ENCODE measurements at places on chromosomes 3 and 15.

DNA sequence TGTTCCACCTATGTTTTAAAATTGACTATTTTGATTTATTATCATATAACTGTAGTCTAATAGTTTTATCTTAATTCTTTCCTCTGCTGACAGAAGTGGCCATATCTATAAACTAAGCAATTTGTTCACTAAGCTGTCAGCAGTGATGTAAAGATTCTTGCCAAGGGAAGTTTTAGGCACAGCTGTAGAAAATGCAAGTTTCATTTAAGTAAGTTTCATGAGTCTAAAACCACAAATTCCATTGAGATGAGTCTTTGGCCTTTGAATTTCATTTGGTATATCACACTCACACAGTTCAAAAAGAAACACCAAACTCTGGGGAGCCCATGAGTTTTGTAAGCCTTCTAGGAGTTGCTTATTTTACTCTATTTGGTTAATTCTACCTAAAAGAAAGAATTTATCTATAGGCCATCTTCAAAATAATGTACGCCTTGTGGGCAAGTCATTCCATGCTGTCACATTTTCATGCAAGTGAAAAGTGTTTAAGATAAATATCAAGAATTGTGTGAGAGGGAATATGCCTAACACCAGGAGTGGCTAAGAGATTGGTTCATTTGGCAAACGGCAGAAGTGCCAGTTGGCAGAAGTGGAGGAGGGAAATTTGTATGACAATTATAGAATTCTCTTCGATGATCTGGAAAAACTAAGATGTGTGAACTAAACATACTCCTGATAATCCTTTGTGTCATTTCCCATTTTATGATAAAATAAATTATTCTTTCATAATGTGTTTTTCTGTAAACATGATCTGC, 292.9 kb downstream of the ZIC4 start:
- no peak for DNase-seq

DNA sequence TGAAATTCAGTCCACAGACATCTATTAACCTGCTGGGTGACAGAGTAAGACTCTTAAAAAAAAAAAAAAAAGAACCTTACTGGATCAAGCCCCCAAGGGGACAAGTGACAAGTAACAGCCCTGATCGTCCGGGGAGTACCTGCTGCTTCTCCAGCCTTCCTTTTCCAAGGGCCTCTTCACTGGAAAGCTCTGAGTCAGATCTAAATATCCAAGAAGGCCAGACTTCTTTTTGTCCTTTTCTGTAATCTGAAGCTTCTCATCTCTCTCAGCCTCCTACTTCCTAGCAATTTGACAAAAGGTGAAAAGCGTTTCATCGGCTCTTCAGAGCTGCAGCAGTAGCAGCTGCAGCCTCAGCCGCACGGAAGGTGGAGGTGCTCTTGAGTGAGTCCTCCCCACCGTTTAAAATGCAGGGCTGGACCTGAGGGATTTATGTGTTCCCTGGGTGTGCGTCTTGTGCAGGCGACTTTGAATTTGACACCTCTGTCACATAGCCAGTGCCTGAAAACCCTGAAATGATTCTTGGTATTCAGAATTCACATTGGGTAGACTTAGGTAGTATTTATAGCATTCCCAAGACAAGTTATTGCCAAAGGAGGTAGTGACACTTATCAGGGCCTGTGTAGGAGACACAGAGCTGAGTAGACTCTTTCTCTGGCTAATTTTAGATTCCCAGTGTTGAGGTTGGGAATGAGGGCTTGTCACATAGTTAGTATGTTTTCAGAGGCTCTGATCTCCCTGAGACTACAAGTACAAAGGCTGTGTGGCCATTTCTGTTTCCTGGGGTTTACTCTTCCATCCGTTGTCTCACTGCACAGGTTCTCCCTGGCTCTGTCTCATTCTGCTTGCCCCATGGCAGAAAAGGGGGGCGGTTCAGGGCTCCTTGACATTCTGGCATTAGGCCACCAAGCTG, 291.2 kb upstream of the C2CD4B start:
- DNase-seq = no peak

DNA sequence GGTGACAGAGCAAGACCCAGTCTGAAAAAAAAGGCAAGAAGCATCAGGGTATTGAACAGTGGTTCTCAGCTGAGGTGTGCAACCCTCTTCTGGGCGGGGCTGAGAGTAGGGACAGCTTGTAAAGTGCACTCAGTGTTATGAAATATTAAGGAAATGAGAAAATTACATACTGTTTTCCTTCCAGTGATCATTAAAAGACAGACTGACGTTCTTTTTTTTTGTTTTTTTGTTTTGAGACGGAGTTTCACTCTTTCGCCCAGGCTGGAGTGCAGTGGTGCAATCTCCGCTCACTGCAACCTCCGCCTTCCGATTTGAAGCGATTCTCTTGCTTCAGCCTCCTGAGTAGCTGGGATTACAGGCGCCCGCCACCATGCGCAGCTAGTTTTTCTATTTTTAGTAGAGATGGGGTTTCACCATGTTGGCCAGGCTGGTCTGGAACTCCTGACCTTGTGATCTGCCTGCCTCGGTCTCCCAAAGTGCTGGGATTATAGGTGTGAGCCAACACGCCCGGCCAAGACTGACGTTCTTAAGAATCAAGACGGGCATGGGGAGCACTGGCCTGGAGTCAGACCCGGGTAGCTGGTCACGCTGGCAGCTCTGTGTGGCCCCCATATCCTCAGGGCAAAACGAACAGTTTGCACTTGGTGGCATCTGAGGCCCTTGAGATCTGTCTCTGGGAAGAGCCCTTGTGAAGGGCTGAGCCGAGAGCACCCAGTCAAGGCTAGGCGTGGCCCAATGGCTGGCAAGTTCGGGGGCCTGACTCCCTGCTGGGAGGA, 11.4 kb downstream of the MAN2A2 start:
- DNase-seq = no peak

GRCh38 chr3:143413372-143413771, 293.8 kb downstream of the CHST2 start:
- DNase-seq = no peak

DNA sequence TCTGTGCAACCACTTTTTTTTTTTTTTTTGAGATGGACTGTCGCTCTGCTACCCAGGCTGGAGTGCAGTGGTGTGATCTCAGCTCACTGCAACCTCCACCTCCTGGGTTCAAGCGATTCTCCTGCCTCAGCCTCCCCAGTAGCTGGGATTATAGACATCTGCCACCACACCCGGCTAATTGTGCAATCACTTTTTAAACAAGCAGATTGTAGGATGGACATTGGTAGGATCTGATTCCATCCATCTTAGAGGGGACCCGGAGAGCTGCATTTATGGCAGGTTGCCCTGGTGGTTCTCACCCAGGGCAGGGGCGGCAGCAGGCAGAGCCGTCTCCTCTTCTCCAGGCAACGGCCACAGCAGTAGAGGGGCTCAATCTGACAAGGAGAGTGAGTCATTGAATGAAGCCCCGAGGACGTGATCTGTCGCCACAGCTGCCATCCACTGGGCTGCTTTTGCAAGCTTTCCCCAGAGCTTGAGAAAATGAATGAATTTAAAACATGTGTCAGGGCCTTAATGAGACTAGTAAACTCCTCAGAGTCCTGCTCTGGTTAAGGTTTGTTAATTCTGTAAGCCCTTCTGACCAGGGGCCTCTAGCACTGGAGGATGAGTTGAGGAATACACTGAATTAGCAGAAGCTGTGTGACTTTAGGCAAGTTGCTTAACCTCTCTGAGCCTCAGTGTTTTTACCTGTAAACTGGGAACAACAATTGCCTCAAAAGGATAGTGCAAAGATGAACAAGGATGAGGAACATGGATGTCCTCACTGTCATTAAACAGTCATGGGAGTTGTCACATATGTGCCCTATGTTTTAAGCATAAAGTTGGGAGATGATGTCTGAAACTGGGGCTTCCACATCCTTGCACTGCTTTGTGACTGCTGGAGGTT, 129.1 kb downstream of the ASB7 start:
- no peak for DNase-seq

DNA sequence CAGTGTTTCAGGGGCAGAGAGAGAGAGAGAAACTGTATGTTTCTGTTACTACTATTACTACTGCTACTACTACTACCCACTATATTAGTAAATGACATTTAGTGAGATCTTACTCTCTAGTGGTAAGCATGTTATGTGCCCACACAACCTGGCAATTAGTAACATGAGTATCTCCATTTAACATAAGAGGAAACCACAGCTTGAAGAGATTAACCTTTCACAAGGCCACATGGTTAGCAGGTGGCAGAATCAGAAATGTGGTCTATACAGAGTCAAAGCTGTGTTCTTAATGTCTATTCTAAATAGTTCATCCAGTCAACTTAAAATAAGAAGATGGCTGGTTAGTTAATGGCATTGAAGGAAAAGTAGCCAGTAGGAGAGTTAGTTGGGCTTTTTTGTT, 961.6 kb downstream of the MCTP2 start:
- no peak for DNase-seq

DNA sequence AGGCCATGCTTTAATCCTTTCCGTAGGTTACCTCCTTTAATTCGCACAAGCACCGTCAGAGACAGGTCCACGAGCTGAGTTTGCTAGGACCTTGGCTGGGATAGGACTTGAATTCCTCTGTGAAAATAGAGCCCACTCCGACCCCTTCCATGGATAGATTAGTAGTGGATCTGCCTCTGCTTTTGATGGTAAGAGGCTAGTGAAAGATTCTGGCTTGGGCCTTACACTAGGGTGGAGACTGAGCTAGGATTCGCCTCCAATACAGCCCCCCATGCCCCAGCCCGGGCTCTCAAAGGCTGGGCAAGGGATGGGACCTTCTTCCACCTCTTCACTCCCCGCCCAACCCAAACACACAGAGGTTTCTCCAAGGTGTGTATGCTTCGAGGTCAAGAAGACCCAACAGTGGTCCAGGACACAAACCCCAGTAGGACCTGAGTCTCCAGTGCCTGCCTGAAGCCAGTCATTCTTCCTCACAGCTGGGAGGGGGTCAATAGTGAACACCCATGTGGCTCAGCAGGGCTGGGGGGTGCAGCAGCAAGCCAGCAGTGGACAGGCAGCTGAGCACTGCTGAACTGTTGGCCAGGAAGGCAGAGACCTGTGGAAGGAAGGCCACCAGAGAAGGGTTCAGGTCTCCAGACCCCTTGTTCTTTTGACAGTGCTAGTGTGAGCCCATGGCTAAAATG, 75.7 kb downstream of the SPSB4 start:
- no peak for DNase-seq

DNA sequence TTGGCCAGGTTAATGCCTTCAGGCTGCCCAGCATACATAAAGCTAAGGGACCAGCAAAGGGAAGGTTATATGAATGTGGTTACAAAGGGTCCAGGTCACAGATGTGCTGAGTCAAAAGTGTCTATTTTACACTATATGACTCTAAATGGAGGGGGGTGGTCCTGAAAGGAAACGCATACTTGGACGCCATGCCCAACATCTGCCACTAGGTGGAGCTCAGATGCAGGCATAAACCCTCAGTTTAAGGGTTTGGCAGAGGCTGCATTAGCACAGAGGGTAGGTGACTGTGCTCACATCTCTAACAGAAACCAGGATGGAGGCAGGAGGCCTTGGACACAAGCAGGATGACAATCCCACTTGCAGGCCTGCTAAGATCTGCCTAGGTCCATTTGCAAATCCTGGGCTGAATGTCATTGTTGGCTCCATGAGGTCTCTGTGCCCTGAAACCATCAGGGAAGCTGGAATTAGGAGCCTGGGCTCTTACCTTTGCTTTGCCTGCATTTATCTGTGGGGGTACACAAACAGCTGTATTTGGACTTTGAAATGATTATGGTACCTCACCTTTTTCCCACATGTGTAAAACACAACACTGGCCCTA, 55.8 kb downstream of the ZNF621 start:
- peak; percentile 13 for DNase-seq

GRCh38 chr15:66909381-66909890, 156.0 kb upstream of the SMAD3 start:
- DNase-seq = no peak

DNA sequence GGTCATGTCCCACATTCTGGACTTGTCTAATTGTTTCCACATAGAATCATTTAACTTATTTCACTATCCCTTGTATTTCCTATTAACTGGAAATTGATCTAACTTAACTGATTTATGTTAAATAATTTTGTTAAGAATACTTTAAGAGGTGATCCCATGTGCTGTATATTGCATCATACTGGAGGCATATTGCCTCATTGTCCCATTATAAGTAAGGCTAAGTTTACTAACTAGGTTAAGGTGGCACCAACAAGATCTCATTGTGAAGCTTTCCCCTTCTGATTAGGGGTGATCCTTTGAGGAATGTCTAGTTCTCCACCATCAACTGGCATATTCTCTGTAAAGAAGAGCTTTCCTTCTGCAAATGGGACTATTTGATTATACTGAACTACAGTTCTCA, 24.4 kb downstream of the MAP1A start:
- DNase-seq = no peak

DNA sequence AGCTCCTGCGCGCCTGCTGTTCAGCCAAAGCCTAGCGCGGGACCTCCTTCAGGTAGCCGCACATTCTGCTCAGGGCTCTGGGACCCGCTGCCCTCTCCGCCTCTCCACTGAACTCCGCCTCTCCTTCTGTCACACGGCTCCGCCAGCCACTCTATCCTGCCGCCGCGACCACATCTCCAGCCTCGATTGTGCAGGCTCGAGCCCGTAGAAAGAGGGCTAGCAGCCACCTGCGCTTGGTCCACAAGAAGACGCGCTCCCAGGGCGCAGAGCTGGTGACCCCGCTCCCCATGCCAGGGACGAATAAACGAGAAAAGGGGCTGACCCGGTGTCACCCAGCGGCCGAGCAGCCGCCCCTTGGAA, 1.1 kb upstream of the VIPR1 start:
- DNase-seq = no peak

DNA sequence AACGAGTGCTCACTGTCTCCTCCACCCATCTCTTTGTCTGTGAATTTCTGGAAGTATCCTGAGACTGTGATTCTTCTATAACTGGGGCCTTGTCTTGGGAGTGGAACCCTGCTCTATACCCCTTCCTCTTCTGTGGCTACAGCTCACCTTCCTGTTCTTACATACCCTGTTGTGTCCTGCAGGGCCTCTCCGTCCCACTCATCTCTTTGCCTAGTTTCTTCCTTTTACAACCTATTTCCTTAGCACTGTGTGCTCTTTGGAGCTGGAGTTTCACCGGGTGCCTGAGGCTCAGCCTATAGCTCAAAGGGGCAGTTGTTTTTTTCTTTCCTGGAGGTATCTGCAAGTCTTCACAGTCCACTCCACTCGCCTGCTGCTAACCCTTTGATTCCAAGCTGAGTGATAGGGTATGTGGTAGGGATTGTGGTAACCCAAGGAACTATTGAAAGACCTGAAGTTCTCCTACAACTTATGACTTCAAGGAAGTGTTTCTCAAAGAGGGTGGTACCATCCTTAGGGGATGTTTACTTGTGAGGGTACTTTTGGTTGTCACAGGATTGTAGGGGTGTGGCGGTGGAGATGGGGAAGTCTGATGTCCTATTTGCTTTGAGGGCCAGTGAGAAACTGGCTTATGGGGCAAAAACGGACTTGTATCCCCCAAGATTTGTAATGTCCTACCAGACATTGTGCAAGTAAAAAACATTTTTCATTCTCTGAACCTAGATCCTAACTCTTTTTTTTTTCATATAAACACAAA, 66.6 kb upstream of the ARL8B start:
- DNase-seq = no peak

GRCh38 chr3:9347081-9347480, 15.8 kb upstream of the THUMPD3 start:
- no peak for DNase-seq

- DNase-seq = no peak
Measured at GRCh38 chr15:79004336-79004735, 59.5 kb upstream of the CTSH start.

Data from stimulated activated CD4-positive, alpha-beta T cell treated with anti-CD3 and anti-CD28 coated beads, TNF-alpha, amount 100 ng/mL, for 1 hour (primary cell).